A549 treated with DMSO at 1 μM for 4 hours (cell line): ENCODE measurements at places on chromosomes 7 and 10. TPM values are rescaled to one million over a fixed set of nuclear protein-coding genes. Genes with fewer than 3 reads are reported as not detected.

SORCS3 gene
- not detected in 5 replicates for total RNA-seq

RAMP3 gene
- not detected in 5 replicates for total RNA-seq

SOSTDC1 gene
- total RNA-seq = not detected in 5 replicates

ANKRD7 gene
- 0.21 to 0.93 TPM (median 0.45 TPM) in 5 replicates for total RNA-seq

SPAG6 gene
- total RNA-seq = not detected in 5 replicates

CNPY1 gene
- not detected in 5 replicates for total RNA-seq

ITIH5 gene
- 0.08 to 0.14 TPM (median 0.10 TPM) in 5 replicates for total RNA-seq

PRSS37 gene
- total RNA-seq = not detected in 5 replicates

KLF14 gene
- total RNA-seq = 0.05 TPM in 2 of 5 replicates, not detected in the others

NKX2-3 gene
- total RNA-seq = 0.06 TPM in 1 of 5 replicates, not detected in the others

HOXA9 gene
- 0.44 to 0.78 TPM (median 0.74 TPM) in 5 replicates for total RNA-seq

HOXA3 gene
- total RNA-seq = 7.1 to 12.9 TPM (median 7.6 TPM) in 5 replicates

LRRN3 gene
- 0.02 to 0.09 TPM (median 0.04 TPM) in 3 of 5 replicates, not detected in the others for total RNA-seq

PPP1R9A gene
- total RNA-seq = 3.0 to 5.8 TPM (median 5.6 TPM) in 5 replicates

KIF11 gene
- total RNA-seq = 34.6 to 44.8 TPM (median 42.7 TPM) in 5 replicates

CPXM2 gene
- total RNA-seq = 0.02 TPM in 1 of 5 replicates, not detected in the others

DEPP1 gene
- total RNA-seq = 1.1 to 2.6 TPM (median 1.5 TPM) in 5 replicates

GALNT17 gene
- total RNA-seq = not detected in 5 replicates

PDE6C gene
- not detected in 5 replicates for total RNA-seq

TFR2 gene
- 2.3 to 3.1 TPM (median 2.6 TPM) in 5 replicates for total RNA-seq

AIFM2 gene
- 33.8 to 38.4 TPM (median 35.0 TPM) in 5 replicates for total RNA-seq

KCNH2 gene
- 0.35 to 0.51 TPM (median 0.44 TPM) in 5 replicates for total RNA-seq

LLCFC1 gene
- total RNA-seq = not detected in 5 replicates

MCMBP gene
- total RNA-seq = 81.7 to 102 TPM (median 90.8 TPM) in 5 replicates

PRRT4 gene
- 0.19 to 0.43 TPM (median 0.37 TPM) in 5 replicates for total RNA-seq

ASB4 gene
- total RNA-seq = 0.13 to 0.37 TPM (median 0.32 TPM) in 5 replicates

MYH16 gene
- 0.64 to 1.3 TPM (median 0.88 TPM) in 5 replicates for total RNA-seq

NYAP1 gene
- total RNA-seq = 0.52 to 1.1 TPM (median 0.85 TPM) in 5 replicates

SCIN gene
- 0.36 to 0.70 TPM (median 0.45 TPM) in 5 replicates for total RNA-seq

CYP3A7 gene
- total RNA-seq = not detected in 5 replicates

SLC18A3 gene
- total RNA-seq = 0.03 TPM in 1 of 5 replicates, not detected in the others

MINPP1 gene
- total RNA-seq = 24.1 to 32.9 TPM (median 29.3 TPM) in 5 replicates

JAZF1 gene
- total RNA-seq = 4.5 to 6.6 TPM (median 5.3 TPM) in 5 replicates

NUTM2A gene
- 0.05 to 0.19 TPM (median 0.12 TPM) in 4 of 5 replicates, not detected in the other for total RNA-seq

ANKRD2 gene
- total RNA-seq = 2.9 to 5.1 TPM (median 4.3 TPM) in 5 replicates

GPC2 gene
- total RNA-seq = 0.70 to 1.4 TPM (median 1.2 TPM) in 5 replicates

HACD1 gene
- total RNA-seq = 32.1 to 69.7 TPM (median 58.0 TPM) in 5 replicates

LRIT1 gene
- total RNA-seq = not detected in 5 replicates

AKR1C8 gene
- 0.32 to 0.49 TPM in 2 of 5 replicates, not detected in the others for total RNA-seq

AGR3 gene
- total RNA-seq = 0.39 TPM in 1 of 5 replicates, not detected in the others

CHST15 gene
- 9.0 to 10.8 TPM (median 9.3 TPM) in 5 replicates for total RNA-seq

TMEM270 gene
- total RNA-seq = 0.19 to 0.23 TPM in 2 of 5 replicates, not detected in the others

CPA2 gene
- 0.11 to 0.44 TPM in 2 of 5 replicates, not detected in the others for total RNA-seq

SLC25A40 gene
- total RNA-seq = 5.1 to 10.5 TPM (median 8.4 TPM) in 5 replicates

TAS2R5 gene
- total RNA-seq = 0.37 to 0.81 TPM (median 0.46 TPM) in 4 of 5 replicates, not detected in the other

PALS2 gene
- total RNA-seq = 19.5 to 76.1 TPM (median 29.4 TPM) in 5 replicates

ADCYAP1R1 gene
- 0.02 to 0.13 TPM (median 0.08 TPM) in 5 replicates for total RNA-seq

ABCB4 gene
- total RNA-seq = not detected in 5 replicates

PPP1R17 gene
- not detected in 5 replicates for total RNA-seq

NHLRC2 gene
- total RNA-seq = 6.2 to 9.6 TPM (median 7.0 TPM) in 5 replicates

SFRP5 gene
- 1.8 to 2.6 TPM (median 2.4 TPM) in 5 replicates for total RNA-seq

CCDC172 gene
- total RNA-seq = not detected in 5 replicates

TMEM184A gene
- 6.7 to 15.3 TPM (median 13.2 TPM) in 5 replicates for total RNA-seq
